AG09309 (cell line): ENCODE measurements at places on chromosomes 6 and 20.
A peak's percentile ranks its signal among the peaks of the same experiment; 100 is the strongest.

DNA sequence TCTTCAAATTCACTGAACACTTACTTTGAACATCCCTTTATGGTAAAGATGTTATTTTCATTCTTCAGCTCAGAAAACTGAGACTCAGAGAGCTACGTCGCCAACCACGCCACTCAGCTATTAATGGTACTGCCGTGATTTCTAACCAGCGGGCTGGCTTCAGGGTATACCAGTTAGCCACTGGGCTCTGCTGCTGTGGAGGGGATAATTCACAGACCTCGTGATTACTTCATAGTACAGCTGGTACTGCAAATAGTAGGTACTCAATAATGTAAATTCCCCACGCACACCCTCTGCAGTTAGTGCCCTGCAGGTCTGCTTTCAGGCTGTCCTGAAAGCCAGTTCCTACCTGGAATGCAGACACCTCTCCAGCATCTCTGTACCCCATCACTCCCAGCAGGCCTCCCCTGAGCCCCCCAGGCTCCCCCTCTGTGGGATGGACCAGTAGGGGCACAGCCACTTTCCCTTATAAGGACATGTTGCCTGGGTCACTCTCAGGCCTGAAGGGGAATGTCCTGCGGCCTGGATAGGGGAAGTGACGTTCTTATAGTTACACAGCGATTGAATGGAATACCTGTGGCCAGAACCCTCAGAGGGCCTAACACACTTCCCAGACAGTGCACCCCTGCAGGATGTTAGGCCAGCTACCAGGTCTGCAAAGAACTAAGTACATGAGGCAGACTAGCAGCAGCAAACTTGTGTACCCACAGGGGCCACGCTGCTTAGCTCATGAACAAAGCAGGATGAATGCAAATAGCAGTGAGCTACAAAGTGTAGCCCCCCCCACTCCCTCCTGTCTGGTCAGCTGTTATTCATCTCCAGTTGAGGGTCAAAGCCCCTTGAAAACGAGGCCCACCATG is 1.3 kb upstream of the OCSTAMP start:
- DNase-seq: no peak

DNA sequence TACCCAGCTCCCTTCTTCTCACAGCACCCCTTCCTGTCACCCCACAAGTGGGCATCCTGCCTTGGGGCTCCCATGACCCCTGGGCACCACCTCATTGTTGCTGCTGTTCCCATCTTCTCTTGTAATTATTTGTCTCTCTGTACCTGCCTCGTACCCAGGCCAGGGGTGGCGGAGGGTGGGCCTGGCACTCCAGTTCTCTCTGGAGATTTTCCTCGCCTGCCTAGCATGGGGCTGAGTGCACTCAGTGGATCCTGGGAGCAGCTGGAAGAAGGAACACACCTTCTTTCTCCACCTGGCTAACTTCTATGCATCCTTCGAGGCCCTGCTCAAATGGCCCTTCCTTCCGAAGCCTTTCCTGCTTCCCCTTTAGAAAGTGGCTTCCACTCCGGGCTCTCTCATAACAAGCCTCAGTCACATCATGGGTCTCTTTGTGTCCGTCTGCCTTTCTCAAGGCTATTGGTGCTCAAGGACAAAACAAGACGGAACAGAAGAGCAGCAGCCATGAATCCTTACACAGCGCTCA is 79.2 kb downstream of the SRC start:
- DNase-seq: no peak

GRCh38 chr20:35292504-35293285 is 470 bp upstream of the FAM83C start:
- DNase-seq: no peak

DNA sequence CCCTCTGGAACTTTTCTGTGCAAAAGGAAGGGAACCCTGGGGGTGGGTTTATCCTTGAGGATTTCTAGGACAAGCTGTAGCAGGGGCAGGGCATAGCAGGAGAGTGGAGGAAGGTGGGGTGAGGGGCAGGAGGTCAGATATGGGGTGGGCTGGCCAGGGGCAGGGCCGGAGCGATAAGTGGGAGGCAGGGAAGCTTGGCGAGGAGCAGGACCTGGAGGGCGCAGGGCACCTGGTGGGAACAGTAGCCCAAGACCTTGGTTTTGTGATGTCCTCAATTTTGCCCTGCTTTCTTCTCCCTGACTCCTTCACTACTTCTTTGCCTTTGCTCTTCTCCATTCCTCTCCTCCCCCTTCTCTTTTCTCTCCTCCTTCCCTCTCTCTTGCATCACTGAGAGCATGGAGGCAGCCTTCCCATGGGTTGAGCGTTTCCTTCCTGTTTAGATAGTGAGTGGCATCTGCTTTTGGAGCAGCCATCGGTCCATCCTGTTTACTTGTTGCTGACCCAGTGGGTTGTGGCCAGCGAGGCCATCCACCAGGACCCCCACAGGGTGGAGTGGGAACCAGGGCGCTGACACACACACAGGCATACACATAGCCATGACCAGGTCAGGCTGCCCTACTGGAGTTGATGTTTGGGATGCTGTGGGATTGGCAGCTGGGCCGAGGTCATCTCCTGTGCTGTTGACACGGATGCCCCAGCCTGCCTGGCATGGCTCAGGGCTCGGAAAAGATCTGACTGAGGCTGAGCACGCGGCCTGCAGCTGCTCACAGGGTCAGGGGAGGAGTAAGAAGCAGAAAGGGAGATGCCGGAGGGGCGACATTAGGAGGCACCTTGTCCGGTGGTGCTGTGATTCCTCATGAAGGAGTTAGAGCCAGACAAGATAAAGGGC is 121.0 kb upstream of the RNF24 start:
- no peak for DNase-seq

DNA sequence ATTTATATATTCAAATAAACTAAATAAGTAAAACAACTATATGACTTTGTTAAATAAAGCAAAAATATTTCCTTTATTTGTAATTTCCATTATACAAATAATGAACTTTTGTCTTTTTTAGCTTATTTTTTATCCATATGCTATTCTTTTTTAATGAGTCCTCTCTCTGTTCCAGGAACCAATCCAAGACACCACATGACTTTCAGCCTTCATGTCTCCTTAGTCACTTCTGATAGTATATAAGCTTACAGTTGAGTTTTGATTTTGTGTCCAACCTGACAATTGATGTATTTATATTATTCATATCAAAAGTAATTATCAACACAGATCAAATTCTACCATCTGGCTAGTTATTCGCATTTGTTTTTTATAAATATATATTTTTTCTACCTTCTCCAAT is 582.3 kb upstream of the GJE1 start:
- DNase-seq: no peak

GRCh38 chr6:161232010-161232409 is 41.9 kb downstream of the AGPAT4 start:
- no peak for DNase-seq

DNA sequence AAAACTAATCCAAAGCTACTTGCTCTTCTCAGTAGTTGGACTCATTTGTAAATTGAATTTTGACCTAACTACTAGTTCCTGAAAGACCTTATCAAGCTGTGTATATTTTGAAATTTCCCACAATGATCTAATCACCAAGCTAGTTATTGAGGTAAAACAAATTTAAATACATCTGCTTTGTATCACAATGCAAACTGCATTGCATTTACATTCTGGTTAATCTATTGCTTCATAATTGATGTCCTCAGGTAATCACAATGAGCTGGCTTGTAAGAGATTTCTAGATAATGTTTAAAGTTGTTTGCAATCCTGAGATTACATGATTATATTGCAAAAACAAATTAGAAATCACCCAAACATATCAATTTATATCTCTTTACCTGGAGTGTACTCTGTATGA is 848.8 kb downstream of the HACE1 start:
- DNase-seq: no peak

DNA sequence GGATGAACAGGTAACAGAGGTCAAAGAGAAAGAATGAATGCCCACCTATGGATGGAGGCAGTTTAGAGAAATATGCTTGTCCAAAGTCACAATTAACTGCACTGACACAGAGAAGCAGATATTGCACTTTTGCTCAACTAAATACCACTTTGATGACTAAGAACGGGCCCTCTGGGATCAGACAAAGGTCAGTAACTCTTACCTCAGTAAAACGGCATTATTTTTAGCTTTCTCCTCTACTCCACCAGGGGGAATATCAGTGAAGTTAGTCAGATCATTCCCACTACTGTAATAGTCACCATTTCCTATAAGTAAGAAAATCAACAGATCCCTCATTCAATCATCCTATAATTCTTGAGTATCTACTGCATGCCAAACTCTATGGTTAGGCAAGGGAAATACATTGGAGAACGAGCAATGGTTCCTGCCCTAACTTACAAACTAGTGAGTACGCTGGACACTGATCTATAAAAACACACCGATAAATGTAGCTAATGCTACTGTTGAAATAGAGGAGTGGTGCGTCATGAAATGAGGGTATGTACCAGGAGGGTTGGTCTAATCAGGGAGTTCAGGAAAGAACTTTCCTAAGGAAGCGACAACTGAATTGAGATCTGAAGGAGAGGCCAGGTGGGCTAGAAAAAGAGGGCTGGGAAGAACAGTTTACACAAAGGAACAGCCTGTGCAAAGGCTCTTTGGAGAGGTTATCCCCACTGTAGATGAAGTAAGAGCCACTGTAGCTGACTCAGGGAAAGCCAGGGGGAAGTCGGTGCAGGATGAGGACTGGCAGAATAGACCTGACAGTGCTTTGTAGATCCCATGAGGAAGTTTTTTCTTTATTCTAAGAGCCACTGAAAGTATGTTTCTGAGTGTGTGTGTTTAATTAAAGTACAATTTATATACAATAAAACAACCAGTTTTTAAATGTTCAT is 9.2 kb downstream of the ECI2 start:
- DNase-seq: peak; percentile 72

GRCh38 chr6:26576929-26577719 is 19.6 kb upstream of the ABT1 start:
- no peak for DNase-seq

- DNase-seq: no peak
Observed at GRCh38 chr6:112761740-112762139, 414.6 kb downstream of the RFPL4B start.
